ENCODE measurements at places on chromosomes 12 and 14.
A peak's percentile ranks its signal among the peaks of the same experiment; 100 is the strongest.

DNA sequence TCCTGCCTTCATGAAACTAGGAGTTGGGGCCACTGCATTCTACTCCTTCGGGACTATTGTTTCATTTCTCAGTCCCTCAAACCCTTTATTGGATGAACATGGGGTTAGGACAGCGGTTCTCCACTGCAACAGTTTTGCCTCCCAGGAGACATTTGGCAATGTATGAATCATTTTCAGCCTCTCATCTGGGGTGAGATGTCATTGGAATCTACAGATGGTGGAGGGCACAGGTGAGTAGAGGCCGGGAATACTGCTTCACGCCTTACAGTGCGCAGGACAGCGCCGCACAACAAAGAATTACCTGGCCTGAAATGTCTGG is 649 bp upstream of the GNPNAT1 start:
- no peak for DNase-seq

GRCh38 chr14:28102814-28103213 is 663.8 kb upstream of the FOXG1 start:
- no peak for DNase-seq

DNA sequence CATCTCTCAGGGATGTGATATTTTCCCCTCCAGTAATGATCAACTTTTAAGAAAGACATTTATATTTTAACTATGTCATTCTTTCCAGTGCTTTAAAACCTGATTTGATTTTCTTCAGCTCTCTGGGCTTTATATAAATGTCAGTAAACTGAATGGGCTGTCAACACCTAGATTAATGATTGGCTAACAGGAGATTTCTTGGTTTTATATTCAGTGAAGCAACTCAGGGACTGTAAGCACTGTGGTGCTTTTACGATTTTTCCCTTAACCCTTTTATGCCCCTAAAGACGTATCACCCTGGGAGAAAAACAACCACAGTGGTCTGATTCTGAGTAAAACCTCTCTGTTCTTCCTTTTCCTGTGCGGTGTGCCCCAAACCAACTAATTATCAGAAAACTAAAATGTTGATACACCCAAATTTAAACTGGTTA is 38.0 kb downstream of the PTGER2 start:
- DNase-seq: peak; percentile 25

- no peak for DNase-seq
These were observed 67.4 kb downstream of the PPP2R5E start for GRCh38 chr14:63475761-63476160.

- no peak for DNase-seq
These were observed 420.5 kb downstream of the TMEM132D start for GRCh38 chr12:129483111-129483893.

- no peak for DNase-seq
These were observed 104.8 kb downstream of the KIF26A start for GRCh38 chr14:104243200-104243599.

GRCh38 chr14:59339524-59340330 is 125.5 kb downstream of the GPR135 start:
- no peak for DNase-seq

GRCh38 chr14:84929086-84929485 is 600.9 kb upstream of the FLRT2 start:
- no peak for DNase-seq

- no peak for DNase-seq
These were observed 1365.4 kb downstream of the FSCB start for GRCh38 chr14:43141636-43142191.

GRCh38 chr14:63663428-63664341 is 22.0 kb upstream of the WDR89 start:
- no peak for DNase-seq

- DNase-seq: no peak
These were observed 134.0 kb downstream of the SRGAP1 start for GRCh38 chr12:63978519-63978918.

DNA sequence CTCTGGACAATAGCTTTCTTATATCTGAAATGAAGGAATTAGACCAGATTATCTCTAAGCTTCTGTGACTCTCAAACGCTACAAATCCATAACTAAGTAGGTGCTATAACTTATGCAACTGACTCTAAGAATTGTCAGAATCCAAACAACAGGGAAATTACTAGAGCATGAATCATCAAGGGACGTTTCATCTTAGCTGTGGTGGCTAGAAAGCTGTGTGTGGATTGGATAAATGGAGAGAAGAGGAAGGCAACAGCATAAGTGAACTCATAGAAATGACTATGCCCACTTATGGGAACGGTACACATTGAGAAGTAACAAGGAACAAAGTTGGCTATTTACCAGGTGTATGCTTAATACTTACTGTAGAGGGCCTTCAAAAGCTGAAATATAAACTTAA is 96.0 kb upstream of the NEDD1 start:
- DNase-seq: no peak

- DNase-seq: no peak
These were observed 50.3 kb downstream of the MAP1LC3B2 start for GRCh38 chr12:116609319-116610114.

- DNase-seq: no peak
These were observed 72.3 kb upstream of the GPR68 start for GRCh38 chr14:91316761-91317160.

- DNase-seq: no peak
These were observed 1.6 kb downstream of the DPF3 start for GRCh38 chr14:72892103-72892878.

DNA sequence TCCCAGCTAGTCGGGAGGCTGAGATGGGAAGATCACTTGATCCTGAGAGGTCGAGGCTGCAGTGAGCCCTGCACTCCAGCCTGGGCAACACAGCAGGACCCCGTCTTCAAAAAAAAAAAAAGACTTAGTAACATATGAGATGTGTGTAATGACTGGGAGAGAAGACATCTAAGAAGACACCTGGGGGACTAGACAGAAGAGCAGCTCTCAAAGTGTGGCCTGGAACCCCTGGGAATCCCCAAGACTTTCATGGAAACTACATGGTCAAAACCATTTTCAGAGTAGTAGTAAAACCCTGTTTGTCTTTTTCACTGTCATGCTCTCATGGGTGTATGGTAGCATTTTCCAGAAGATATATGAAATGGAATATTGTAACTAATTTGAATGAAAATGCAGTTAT is 45.3 kb downstream of the R3HDM2 start:
- DNase-seq: no peak

DNA sequence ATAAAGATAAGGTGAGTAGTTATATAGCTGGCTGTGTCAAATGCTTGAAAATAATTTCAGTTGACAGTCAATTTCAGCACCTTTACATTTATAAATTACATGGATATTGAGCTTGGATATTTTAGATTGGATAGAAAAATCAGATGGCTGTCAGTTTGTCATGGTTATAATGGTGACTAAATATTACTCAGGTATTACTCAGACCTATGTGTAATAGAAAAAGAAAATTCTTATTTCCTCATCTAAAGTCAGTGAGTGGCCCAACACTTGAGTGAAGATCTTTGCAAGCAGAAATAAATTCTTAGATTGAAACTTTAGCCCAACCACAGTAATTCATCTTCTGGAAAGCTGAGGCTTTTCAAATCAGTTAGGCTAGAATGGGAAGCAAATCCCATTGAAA is 354.4 kb downstream of the NAV3 start:
- DNase-seq: no peak

GRCh38 chr12:79873201-79873600 is 61.7 kb downstream of the PPP1R12A start:
- no peak for DNase-seq

GRCh38 chr14:106422066-106422465 is 895.7 kb downstream of the TMEM121 start:
- DNase-seq: no peak

DNA sequence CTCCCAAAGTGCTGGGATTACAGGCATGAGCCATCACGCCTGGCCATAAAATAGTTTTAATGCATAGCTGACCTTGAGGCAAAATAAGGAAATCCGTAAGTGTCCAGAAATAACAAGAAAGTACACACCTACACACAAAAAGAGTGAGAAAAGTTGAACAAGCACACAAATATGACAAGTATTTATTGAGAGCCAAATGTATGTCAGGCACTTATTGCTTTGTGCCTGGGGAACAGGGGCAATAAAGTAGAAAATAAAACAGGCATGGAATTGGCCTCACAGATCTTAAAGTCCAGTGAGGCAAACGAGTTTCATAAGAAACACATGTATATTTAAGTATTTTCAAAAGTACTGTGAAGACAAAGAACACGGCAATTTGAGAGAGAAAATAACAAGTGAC is 103.7 kb downstream of the ERGIC2 start:
- no peak for DNase-seq

GRCh38 chr14:54309615-54310014 is 87.2 kb upstream of the CDKN3 start:
- no peak for DNase-seq
